ENCODE measurements at places on chromosomes 7 and 10.
A peak's percentile ranks its signal among the peaks of the same experiment; 100 is the strongest.

DNA sequence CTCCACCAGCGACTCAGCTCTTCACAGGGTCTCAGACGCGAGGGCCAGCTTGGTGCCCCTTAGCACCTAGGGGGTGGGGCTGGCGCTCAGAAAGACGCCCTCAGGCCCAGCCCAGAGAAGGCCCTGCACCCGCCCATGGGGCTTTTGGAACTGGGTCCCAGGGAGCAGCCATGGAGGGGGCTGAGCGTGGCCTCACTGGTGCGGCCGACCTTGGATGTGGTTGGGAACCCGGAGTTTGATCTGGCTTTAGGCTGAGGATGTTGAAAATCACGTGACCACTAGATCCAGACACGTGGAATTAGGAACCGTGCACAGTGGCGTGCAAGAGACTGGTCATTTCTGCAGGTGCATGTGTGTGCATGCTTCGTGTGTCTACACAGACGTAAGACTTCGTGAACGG lies 185.4 kb downstream of the DNAJB6 start:
- no peak for DNase-seq

GRCh38 chr10:122637376-122637775 lies 62.3 kb downstream of the C10orf120 start:
- DNase-seq, result no peak

GRCh38 chr7:119197877-119198527 lies 973.5 kb downstream of the ANKRD7 start:
- no peak for DNase-seq

DNA sequence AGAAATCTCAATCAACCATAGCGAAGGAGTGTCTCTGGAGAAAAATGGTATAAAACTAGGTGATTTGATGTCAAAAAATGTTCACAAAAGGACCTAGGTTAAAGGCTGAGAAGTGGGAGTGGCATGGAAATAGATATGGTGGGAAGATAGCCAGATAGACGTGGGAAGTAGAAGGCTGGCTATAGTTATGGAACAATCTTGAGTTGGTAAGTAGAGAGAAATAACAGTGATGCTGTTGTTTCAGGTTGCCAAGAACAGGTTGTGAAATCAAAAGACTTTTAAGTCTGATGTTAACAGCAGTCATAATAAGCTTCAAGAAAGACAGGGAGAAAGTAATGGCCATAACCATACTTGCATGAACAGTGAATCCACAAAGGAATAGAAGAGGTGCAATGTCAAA lies 106.1 kb upstream of the RSU1 start:
- DNase-seq, result no peak

DNA sequence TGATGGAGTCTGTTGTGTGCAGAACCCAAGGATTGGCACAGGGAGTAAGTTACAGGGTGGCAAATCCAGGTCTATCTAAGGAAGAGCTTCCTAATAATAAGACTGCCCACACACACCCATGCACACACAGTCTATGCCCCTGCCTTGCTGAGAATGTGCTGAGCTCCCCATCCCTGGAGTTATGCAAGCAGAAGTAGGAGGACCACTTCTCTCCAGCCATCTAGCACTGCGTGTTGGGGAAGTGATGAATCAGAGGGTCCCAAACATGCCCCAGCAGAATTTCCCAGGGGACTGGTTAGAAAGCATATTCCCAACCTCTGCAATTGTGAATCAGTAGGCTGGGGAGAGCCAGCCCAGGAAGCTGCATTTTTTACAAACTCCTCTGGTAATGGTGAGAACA lies 117.2 kb downstream of the CDH23 start:
- no peak for DNase-seq

DNA sequence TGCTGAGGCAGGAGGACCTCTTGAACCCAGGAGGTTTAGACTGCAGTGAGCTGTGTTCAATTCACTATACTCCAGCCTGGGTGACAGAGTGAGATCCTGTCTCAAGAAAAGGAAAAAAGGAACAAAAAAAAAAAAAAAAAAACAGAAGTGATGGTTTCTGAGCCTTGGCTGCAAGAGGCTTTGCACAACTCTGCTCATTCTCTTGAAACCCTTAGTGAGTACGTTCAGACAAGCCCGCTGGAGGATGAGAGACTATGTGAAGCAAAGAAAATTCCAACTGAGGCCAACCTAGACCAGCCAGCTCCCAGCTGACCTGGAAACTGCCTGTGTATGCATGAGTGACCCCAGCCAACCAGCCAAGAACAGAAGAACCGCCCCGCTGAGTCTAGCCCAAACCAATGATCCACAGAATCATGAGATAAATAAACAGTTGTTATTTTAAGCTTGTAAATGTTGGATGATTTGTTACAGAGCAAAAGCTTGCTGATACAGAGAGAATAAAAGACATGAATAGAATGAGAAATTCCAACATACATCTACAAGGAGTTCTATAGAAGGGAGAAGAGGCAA lies 50.6 kb upstream of the FZD9 start:
- no peak for DNase-seq

- DNase-seq, result no peak
Measured at GRCh38 chr10:55782181-55782580, 578.9 kb downstream of the ZWINT start.

- no peak for DNase-seq
Measured at GRCh38 chr7:116950889-116951351, 2.4 kb upstream of the ST7 start.

DNA sequence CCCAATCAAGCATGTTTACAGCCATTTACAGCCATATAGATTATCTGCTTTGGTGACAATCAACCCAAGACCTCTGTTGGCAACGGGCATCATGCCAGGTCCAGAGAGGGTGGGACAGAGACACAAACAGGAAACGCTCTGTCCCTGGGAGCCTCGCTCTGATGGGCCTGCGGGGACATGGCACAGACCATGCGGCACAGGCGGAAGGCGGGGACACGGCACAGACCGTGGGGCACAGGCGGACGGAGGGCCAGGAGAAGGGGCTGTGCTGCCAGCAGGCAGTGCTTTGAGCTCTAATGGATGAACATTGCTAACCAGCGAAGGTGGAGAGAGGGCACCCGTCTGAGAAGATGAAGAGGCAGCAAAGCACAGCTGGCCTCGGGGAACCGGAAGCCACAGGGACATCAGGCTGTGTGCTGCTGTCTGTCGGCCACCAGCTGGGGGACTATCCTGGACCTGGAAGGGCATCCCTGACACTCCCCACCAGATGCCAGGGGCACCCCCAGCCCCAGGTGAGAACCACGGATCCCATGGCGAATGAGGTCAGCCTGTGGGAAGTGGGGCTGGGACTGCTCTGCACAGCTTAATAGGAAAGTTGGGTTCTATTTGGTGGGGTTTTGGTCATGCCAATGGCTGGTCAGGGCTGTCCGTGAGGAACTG lies 61.0 kb downstream of the DIP2C start:
- no peak for DNase-seq

DNA sequence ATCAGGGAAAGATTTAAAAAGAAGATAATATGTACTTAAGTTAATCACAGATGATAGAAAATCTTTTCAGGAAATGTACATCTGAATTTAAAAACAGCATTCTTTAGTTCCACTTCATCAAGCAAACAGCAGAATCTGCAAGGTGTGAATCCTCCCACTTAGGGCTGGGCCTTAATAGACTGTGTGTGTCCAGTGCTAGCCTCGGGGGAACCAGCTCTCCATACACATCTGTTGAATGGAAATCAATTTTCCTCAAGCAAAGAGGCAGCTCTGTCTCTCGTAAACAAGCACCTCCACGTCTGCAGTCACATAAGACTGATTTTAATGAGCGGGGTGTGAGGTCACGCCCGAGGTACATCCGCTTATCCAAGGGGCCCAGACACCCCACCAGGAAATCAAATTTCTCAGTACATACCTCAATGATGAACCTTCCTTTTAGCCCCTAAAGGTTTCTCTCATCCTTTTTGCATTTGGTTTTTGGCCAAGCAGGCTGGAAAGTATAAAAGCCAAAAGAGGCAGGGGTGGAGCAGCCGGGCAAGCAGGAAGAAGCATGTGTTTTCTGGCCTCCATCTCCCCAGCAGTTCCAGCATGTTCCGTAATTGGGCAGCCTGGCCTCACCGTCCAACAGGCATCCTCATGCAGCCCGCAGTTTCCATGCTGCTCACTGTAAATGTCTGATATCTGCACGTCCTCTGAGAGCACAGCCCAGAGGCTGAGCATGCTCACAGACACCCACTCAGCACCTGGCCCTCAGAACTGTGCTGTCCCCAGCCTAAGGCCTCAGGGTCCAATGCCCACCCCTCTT lies 131.3 kb downstream of the GLI3 start:
- no peak for DNase-seq

DNA sequence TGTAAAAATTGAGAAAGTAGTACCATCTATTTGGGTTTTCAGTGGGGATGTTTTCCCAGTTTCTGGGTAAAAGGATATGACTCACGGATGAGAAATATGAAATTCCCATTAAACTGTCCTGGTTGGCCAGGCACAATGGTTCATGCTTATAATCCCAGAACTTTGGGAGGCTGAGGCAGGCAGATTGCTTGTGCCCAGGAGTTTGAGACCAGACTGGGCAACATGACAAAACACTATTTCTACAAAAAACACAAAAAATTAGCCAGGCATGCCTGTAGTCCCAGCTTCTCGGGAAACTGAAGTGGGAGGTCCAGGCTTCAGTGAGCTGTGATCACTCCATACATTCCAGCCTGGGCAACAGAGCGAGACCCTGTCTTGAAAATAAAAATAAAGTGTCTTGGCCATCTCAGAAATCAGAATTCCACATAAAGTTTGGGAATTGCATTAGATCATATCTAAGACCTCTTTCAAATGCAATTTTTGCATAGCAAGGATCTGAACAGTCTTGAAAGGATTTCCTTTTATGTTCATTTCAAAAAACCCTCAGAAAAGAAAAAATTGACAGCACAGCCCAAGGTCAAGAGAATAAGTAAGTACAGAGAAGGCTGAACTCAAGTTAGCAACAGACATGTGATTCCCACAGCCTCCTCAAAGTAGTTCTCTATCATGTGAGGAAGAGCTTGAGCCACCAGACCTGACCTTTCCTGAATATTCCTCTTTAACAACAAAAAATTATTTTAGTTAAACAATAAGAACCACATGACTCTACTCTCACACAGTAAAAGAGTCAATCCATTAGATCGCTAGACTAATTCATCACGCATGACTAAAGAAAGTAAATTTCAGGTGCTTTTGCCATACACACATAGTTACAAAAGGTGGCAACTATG lies 141.5 kb upstream of the CAV2 start:
- DNase-seq, result no peak

DNA sequence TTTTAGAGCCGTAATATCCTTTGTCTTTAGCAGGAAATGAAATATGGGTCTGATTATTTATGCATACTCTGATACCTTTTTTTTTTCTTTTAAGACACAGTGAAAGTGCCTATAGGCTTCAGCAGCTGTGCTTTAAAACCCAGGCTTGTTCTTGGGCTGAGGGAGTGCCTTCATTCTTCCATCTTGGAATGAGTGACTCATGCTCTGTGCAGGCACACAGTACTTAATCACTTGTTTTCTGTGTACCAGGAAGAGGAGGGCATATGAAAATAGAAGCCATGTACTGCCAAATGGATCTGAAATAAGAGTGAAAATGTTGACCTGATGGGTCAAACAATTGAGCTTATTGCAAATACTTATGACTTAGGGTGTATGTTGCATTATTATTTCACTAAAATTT lies 12.0 kb downstream of the INPP5F start:
- peak; percentile 6 for DNase-seq
